ENCODE measurements at places on chromosomes 12 and 14. TPM values are rescaled to one million over a fixed set of nuclear protein-coding genes. Genes with fewer than 3 reads are reported as not detected.

The USP44 gene
- total RNA-seq = not detected

The CLEC1A gene
- total RNA-seq = not detected

The NOVA1 gene
- total RNA-seq = 11.2 TPM

The RPGRIP1 gene
- total RNA-seq = not detected

GRCh38 chr14:29584992-29585391 lies 342.7 kb downstream of the PRKD1 start:
- DNase-seq = no peak

DNA sequence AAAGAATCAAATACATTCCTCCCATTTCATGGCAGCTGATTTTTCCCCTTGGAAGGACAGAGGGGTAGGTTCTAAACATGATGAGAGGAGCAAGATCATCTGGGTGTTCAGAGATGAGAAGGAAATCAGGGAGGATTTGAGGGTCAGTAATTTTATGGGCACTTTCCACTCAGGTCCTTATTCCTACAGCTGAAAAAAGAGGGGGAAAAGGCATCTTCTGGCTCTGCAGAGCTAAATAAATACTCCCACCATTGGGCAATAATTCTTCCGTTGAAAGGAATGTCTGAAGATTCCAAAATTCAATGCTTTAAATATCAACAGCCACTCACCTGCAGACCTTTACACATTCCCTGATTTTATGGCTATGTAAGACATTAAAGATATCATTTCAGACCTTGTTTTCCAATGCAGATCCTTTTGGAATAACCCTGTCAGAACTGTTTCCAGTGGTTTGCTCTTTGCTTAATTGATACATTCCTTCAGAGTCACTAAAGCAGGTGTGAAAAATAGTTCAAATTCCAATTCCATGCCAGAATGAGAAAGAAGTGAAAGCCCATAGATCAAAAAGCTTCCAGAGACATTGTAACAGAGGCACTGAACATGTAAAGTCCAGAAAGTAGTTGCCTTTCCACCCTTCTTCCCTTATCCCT lies 233.3 kb upstream of the KRR1 start:
- no peak for DNase-seq

- DNase-seq = no peak
Observed at GRCh38 chr12:84016956-84017355, 895.6 kb downstream of the SLC6A15 start.

GRCh38 chr12:89347325-89347829 lies 4.9 kb downstream of the DUSP6 start:
- DNase-seq = no peak

DNA sequence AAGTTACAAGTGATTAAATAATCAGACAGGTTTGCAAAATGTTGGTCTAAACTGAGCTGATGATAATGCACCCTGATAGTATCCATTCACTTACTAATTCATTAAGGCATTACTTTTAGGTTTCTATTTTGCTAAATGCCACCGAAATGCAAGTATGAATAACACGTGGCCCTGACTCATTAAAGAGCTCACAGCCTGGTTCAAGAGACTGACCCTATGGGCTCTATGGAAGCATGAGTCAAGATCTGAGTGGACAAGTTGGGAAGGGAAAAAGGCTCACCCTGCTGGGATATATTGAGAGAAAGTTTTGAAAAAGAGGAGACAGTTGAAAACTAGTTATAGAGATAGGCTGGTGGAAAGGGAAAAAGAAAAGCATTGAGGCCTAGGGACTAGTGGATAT lies 14.8 kb upstream of the LRRC9 start:
- no peak for DNase-seq

GRCh38 chr12:11706509-11707379 lies 57.3 kb downstream of the ETV6 start:
- DNase-seq = no peak

DNA sequence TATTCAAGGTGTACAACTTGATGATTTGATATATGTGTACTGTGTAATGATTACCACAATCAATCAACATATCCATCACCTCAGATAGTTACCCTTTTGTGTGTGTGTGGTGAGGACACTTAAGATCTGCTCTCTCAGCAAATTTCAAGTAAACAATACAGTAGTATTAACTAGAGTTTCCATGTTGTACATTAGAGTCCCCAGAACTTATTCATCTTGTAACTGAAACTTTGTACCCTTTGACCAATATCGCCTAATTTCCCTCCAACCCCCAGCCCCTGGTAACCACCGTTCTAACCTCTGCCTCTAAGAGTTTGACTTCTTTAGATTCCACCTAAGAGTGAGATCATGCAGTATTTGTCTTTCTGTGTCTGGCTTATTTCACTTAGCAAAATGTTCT lies 12.1 kb downstream of the ADCK1 start:
- no peak for DNase-seq

DNA sequence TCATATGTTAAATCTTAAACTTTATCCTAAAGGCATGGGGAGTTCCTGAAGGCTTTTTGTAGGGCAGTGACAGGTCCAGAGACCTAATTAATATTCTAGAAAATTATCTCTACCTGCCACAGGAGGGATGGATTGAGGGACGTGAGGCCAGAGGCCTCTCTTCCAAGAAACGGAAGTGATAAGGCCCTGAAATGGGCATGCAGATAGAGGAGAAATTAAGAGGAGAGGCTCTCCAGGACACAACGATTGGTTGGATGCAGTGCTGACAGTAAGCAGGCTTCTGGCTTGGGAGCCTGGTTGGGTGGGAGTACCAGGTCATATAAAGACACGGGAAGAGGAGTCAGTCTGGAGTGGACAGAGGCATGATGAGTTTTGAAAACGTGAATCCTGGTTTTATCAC lies 3.1 kb upstream of the BORCS5 start:
- no peak for DNase-seq

All from stomach (tissue), 19 donors.